ENCODE measurements at places on chromosomes 2 and 18. TPM values are rescaled to one million over a fixed set of nuclear protein-coding genes. Genes with fewer than 3 reads are reported as not detected.

Gene C18orf63
- not detected for total RNA-seq

Gene TLX2
- not detected for total RNA-seq

Gene TMEM178A
- 0.11 TPM for total RNA-seq

Gene KCNIP3
- 0.11 TPM for total RNA-seq

Gene TFPI
- total RNA-seq: 2,580 TPM

Gene ITGA6
- 212 TPM for total RNA-seq

Gene RIT2
- total RNA-seq: not detected

Gene SPIRE1
- total RNA-seq: 19.6 TPM

Gene ACMSD
- not detected for total RNA-seq

Gene INHBB
- 32.7 TPM for total RNA-seq

Gene DNAH6
- total RNA-seq: 0.09 TPM

Gene MAB21L4
- not detected for total RNA-seq

Gene KLF11
- 8.3 TPM for total RNA-seq

Gene ACTG2
- not detected for total RNA-seq

Gene SLC19A3
- not detected for total RNA-seq

Gene LINC00305
- total RNA-seq: not detected

Gene RTKN
- total RNA-seq: 20.2 TPM

Gene GALR1
- total RNA-seq: not detected

Gene RGPD3
- 0.17 TPM for total RNA-seq

Gene NEURL3
- total RNA-seq: 0.11 TPM

Gene PLGLB2
- 1.8 TPM for total RNA-seq

Gene CRYGC
- total RNA-seq: not detected
